ENCODE measurements at places on chromosomes 7 and 10. TPM values are rescaled to one million over a fixed set of nuclear protein-coding genes. Genes with fewer than 3 reads are reported as not detected.

The SGCE gene
- 154 TPM for total RNA-seq

The SFTPA2 gene
- total RNA-seq, result 0.60 TPM

The MYL7 gene
- total RNA-seq, result not detected

GRCh38 chr10:133047526-133048123, 40.1 kb upstream of the ADGRA1 start:
- no peak overlapping the region for H3K27ac ChIP-seq
- H3K4me1 ChIP-seq, result no peaks in the 10 kb centered on the region
- no peak overlapping the region for H3K4me3 ChIP-seq
- H3K27me3 ChIP-seq, result no peaks in the 10 kb centered on the region
- no peak for DNase-seq

GRCh38 chr10:132980426-132981172, 38.2 kb upstream of the CFAP46 start:
- no peaks in the 10 kb centered on the region for H3K4me1 ChIP-seq
- H3K36me3 ChIP-seq, result no peaks in the 10 kb centered on the region
- DNase-seq, result no peak
- H3K4me3 ChIP-seq, result no peak overlapping the region

All from tibial nerve (tissue), 4 donors.